ENCODE measurements at places on chromosomes 2 and 18. TPM values are rescaled to one million over a fixed set of nuclear protein-coding genes. Genes with fewer than 3 reads are reported as not detected.

The ITPRIPL1 gene
- 6.1 TPM for total RNA-seq

The CAPN13 gene
- 19.0 TPM for total RNA-seq

The CCDC85A gene
- 1.1 TPM for total RNA-seq

The SYT4 gene
- 4.6 TPM for total RNA-seq

The LIMS4 gene
- 1.4 TPM for total RNA-seq

The BBS5 gene
- 8.2 TPM for total RNA-seq

The GREB1L gene
- 11.0 TPM for total RNA-seq

DNA sequence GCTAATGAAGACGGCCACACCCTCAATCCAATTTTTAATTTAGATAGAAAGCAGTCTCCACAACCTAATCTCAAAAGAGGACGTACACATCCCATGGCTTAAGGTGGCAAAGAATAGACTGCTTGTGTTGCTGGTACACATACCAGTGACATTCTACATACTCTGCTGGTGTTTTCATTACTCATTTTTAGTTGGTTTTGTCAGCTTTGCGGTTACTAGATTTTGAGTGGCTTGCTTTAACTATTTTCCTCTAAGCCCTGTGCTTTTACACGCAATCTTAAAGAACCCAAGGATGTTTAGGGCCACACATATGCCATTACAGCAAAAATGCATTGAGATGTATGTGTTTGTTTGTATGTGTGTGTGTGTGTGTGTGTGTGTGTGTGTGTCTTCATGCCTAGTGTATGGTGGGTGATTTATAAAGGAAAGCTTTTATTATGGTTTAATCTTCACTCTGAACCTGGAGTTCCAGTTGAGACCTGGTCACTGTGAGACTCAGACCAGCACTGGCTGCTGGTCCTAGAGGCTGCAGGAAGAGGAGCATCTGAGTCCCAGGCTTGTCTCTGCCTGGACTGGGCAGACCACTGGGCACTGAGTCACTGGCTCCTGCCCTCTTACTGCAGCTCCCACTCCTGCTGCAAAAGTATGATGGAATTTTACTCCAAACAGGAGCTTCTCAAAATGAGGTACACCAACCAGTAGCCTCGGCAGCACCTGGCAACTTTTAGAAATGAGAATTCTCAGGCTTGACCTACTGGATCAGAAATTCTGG is 415.9 kb downstream of the NBAS start:
- no peak overlapping the region for H3K4me3 ChIP-seq
- no peaks in the 10 kb centered on the region for H3K27me3 ChIP-seq
- DNase-seq: no peak
- H3K36me3 ChIP-seq: no peaks in the 10 kb centered on the region
- no peak overlapping the region for H3K27ac ChIP-seq
- peaks cover 19% of the 10 kb centered on the region for H3K4me1 ChIP-seq

DNA sequence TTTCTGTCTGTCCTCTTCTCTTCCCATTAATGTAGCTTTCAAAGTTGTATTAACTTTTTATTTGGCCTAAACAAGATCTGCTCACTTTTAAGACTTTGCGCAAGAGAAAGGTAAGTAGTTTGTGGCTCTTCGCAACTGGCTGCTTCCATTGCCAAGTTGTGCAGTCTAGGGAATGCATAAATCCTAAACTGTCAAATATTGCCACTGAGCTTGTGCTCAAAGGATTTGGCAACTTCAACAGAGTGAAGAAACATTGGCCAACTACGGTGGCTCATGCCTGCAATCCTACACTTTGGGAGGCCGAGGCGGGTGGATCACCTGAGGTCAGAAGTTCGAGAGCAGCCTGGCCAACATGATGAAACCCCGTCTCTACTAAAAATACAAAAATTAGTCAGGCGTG is 826.4 kb downstream of the EPHA4 start:
- no peak for DNase-seq
- no peaks in the 10 kb centered on the region for H3K27me3 ChIP-seq
- H3K4me1 ChIP-seq: peaks cover 9% of the 10 kb centered on the region
- H3K27ac ChIP-seq: no peak overlapping the region

DNA sequence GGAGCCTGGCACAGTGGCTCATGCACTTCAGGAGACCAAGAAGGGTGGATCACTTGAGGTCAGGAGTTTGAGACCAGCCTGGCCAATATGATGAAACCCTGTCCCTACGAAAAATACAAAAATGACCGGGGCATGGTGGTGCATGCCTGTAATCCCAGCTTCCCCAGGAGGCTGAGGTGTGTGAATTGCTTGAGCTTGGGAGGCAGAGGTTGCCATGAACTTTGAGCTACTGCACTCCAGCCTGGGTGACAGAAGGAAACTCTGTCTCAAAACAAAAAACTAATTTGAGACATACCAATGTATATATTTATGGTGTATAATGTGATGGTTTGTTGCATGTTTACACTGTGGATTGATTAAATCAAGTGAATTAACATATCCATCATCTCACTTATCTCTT is 21.8 kb upstream of the ZNF512 start:
- H3K4me3 ChIP-seq: no peak overlapping the region
- peaks cover 9% of the 10 kb centered on the region for H3K27me3 ChIP-seq
- no peak for DNase-seq
- H3K36me3 ChIP-seq: no peaks in the 10 kb centered on the region
- H3K27ac ChIP-seq: no peak overlapping the region

DNA sequence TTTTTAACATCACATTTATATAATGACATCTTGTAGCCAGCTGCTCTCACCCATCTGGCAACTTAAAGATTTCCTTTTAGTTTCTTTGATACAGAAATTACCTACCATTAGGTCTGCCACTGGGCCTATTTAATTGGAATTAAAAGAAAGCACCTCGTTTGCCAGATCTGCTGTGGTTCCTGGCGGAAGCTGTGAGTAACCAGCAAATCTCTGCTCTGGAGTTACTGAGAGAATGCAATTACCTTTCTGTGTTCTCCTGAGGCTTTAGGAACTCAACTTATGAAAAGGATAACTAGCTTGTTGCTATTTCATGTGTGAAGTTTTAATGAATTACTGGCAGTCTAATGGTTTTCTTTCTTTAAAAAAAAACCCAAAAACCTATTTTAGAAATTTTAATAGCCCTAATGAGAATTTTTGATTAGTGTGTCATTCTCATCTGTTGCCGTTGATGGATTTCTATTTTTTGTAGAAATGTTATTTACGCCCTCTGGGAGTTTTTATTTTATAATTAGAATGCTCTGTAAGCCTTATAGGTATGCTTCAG is 69.7 kb upstream of the LYPD6B start:
- no peaks in the 10 kb centered on the region for H3K4me1 ChIP-seq
- DNase-seq: no peak
- H3K36me3 ChIP-seq: peaks cover 5% of the 10 kb centered on the region

DNA sequence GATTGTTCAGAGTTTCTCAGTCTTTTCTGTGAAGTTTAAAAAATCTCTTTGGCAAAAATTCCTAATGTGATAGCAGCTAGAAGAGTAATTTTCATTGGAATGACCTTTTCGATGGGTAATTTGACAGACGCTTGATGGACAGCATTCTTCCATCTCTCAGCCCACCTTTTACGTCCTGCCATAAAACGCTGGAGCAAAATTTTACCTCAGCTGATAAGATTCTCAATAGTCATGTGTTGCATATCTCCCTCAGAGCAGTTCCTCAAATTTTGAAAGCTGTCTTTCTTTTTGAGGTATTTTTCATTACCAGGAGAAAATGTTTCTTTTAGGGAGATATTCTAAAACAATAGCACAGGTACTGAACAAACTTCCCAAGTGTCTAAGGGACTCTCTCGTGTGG is 441.4 kb downstream of the PARD3B start:
- DNase-seq: no peak
- no peaks in the 10 kb centered on the region for H3K27me3 ChIP-seq

DNA sequence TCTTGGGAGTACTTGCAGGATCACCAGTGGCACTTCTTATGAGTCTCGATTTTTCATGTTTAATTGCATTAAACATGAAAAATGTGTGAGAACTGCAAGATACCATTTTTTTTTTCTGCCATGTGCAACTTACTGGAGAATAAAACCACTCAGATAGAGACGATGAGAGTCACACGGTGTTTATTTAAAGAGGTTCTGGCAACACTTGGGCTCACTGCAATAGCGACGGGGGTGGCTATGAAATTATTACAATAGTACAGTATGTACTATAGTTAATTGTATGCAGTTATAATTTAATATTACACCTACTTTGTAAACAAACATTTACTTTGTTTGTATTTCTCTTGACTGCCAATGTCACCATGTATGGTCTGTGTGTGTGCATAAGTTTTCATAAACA is 479.8 kb downstream of the NUP35 start:
- no peaks in the 10 kb centered on the region for H3K27me3 ChIP-seq
- no peaks in the 10 kb centered on the region for H3K36me3 ChIP-seq
- H3K4me1 ChIP-seq: peaks cover 6% of the 10 kb centered on the region
- H3K4me3 ChIP-seq: no peak overlapping the region
- no peak overlapping the region for H3K27ac ChIP-seq

DNA sequence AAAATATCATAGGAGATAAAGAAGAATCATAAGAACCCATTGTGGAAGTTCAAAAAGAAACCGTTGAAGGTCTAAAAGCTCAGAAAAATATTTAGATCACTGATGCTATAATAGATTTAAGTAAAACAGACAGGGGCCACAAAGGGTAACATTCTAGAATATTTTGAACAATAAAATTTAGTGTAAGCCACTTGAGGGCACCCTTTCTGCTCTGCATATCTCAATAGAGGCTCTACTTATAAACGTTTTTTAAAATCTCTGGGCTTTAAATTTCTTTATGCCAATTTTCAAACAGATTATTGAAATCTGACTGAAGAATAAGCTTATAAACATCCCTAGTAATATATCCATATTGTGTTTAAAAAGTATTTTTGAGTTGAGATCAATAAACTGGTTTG is 57.6 kb upstream of the IL1RL1 start:
- peaks cover 6% of the 10 kb centered on the region for H3K4me1 ChIP-seq
- no peak overlapping the region for H3K27ac ChIP-seq
- H3K36me3 ChIP-seq: no peaks in the 10 kb centered on the region
- H3K4me3 ChIP-seq: no peak overlapping the region
- peaks cover 34% of the 10 kb centered on the region for H3K27me3 ChIP-seq

DNA sequence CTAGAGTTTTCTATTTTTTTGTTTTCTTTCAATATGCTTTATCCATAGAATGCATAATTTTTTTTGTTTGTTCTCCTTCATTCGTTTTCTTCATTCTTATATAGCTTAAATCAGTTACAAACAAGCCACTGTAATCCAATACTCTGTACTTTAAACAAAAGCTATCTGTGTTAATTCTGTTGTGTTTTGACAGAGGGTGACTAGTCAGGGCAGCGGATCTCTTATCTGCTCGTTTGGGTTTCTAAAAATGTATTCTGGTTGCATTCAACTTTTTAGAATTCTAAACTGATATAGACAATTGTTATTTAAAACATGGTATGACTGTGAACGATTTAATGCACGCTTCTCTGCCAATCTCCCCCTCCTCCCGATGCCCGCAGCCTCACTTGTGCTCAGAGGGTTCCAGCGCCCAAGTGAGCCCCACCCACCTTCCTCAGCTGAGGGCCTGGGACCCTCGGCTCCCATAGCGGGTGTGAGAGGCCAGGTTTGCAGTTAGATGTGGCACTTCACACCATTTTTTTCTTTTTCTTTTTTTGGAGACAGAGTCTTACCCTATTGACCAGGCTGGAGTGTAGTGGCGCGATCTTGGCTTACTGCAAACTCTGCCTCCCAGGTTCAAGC is 44.1 kb downstream of the NCK2 start:
- H3K4me3 ChIP-seq: no peak overlapping the region
- no peak overlapping the region for H3K27ac ChIP-seq
- H3K27me3 ChIP-seq: no peaks in the 10 kb centered on the region
- peaks cover 37% of the 10 kb centered on the region for H3K4me1 ChIP-seq
- no peak for DNase-seq
- no peaks in the 10 kb centered on the region for H3K36me3 ChIP-seq

DNA sequence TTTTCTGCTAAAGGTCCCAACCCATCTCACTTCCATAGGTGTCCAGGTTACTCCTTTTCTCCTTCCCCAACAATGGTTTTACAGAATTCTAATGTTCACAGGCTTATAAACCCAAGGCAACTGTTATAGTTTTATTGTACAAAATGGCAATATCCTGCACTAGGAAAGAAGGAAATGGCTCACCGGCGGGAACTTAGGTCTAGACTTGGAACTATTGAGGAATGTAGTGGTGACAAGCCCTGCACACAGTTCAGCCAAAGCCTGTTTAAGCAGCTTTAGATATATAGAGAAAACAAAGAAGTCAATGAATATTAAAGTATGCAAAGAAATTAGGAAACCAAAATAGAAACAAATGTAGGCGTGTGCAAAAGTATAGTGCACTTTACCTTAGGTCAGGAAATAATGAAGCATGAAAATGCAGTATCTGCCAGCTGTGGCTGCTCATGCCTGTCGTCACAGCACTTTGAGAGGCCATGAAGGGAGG is 22.7 kb upstream of the KCNG3 start:
- H3K4me1 ChIP-seq: no peaks in the 10 kb centered on the region
- H3K27ac ChIP-seq: no peak overlapping the region
- no peaks in the 10 kb centered on the region for H3K27me3 ChIP-seq
- H3K36me3 ChIP-seq: no peaks in the 10 kb centered on the region

- peaks cover 2% of the 10 kb centered on the region for H3K4me1 ChIP-seq
- no peak for DNase-seq
- H3K36me3 ChIP-seq: no peaks in the 10 kb centered on the region
- no peak overlapping the region for H3K27ac ChIP-seq
- H3K4me3 ChIP-seq: no peak overlapping the region
These were observed 102.3 kb downstream of the OSR1 start for GRCh38 chr2:19256121-19256601.

DNA sequence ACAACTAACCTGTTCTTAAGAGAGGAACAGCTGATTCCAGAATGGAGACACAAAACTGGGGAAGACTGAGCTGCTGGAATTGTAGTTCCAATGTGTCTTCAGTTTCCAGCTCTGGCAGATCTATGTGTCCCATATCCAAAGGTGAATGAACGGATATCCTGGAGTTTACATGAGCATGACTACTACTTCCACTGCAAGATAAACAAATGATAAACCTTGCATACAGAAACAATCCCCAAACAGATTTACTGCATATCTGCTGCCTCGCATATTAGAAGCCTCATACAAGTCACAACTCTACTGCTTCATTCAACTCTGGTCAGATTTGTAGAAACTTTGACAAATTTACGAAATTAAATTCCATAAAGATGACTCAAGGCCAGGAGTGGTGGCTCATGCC is 15.0 kb downstream of the RTTN start:
- no peak overlapping the region for H3K27ac ChIP-seq
- peaks cover 38% of the 10 kb centered on the region for H3K36me3 ChIP-seq
- H3K4me1 ChIP-seq: no peaks in the 10 kb centered on the region
- H3K4me3 ChIP-seq: no peak overlapping the region
- no peaks in the 10 kb centered on the region for H3K27me3 ChIP-seq

GRCh38 chr2:176780348-176780747 is 432.2 kb upstream of the HNRNPA3 start:
- no peak overlapping the region for H3K27ac ChIP-seq
- no peak for DNase-seq
- peaks cover 13% of the 10 kb centered on the region for H3K27me3 ChIP-seq
- H3K4me1 ChIP-seq: peaks cover 3% of the 10 kb centered on the region
- no peak overlapping the region for H3K4me3 ChIP-seq

DNA sequence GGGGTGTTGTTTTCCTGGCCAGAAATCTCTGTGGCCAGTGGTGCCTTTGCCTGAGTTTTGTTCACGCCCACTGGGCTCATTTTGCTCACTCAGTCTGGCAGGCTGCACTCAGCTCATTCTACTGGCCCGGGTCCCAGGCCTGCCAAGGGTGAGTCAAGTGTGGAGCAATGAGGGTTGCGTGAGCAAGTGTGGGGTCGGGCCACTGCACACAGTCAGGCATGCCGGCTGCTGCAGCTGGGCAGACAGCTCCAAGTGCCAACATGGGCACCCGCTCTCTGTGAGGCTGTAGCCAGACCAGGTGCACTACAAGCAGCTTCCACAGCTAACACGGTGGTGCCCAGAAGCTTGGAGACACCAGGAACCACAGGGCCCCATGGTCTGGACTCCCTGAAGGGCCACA is 801.1 kb upstream of the RAB6C start:
- no peaks in the 10 kb centered on the region for H3K36me3 ChIP-seq
- H3K27me3 ChIP-seq: peaks cover 4% of the 10 kb centered on the region
- DNase-seq: no peak
- H3K4me3 ChIP-seq: no peak overlapping the region
- no peaks in the 10 kb centered on the region for H3K4me1 ChIP-seq

Data from progenitor cell of endocrine pancreas (in vitro differentiated cells).